ENCODE measurements at places on chromosomes 4 and X.

DNA sequence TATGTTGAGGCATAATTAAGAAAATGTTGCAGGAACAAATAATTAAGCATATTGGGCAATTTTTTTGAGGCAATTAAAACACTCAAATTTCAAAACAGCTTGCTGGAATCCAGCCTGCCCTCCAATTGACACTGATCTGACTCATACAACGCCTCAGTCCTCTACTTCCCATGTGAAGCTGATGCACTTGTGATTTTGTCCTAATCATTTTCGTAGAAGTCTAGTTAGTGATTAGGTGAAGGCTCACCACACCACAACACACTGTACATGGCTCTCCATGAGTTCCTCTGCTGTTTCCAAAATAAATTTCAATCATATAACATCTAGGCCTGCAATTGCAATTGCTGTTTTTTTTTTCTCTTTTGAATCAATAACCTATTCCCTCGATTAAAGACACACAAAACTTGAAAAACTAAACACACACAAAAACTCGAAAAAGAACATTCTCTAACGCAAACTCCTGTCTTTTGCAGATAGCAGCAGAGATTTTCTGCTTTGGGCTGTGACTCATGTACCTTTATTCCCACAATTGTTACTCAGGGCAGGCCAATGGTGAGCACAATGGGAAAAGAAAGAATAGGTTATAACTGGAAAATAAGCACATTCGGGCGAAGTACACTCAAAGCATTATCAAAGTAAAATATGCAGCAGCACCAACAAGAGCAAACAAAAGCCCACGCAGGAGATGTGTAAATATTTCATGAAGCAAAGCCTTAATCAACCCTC lies 1.7 kb downstream of the GPRIN3 start:
- no peak for DNase-seq

GRCh38 chr4:110248831-110249253 lies 50.4 kb upstream of the ELOVL6 start:
- DNase-seq: no peak

- DNase-seq: no peak
Observed at GRCh38 chrX:30690330-30690729, 37.1 kb downstream of the GK start.

DNA sequence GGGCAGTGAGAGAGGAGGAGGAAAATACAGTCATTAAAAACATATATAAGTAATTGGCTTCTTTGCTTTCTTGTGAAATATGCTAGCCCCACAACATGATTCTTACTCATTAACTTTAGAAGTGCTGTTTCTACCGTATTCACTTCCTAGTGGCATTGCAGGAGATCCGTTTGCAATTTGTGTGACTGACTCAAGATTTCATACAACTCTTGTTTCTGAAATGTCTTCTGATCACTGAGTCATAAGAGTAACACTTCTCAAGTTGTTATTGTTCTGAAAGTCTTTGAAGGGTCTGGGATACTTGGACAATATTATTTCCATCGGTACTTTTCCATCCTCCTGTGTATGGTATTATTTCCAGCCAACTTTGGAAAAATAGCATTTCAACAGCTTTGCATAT lies 310.8 kb downstream of the PACRGL start:
- DNase-seq: no peak

- no peak for DNase-seq
Observed at GRCh38 chrX:43664708-43665107, 8.6 kb downstream of the MAOA start.

DNA sequence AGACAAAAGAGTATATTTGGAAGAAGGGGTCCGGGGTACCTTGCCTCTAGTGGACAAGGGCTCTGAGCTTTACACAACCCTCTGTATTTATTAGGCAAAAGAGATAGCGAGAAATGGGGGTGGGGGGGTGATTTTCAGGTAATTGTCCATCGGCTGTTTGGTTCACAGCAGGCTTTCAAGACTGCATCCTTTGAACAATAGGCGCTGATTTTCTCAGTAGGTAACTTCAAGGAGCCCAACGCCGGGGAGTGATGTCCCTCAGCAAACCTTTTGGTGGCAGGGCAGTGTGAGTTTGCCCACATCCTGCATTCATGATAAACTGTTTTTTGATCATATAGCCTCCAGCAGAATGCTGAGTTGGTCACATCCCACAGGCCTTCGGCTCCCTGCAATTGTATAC lies 61.6 kb downstream of the KDM5C start:
- no peak for DNase-seq

DNA sequence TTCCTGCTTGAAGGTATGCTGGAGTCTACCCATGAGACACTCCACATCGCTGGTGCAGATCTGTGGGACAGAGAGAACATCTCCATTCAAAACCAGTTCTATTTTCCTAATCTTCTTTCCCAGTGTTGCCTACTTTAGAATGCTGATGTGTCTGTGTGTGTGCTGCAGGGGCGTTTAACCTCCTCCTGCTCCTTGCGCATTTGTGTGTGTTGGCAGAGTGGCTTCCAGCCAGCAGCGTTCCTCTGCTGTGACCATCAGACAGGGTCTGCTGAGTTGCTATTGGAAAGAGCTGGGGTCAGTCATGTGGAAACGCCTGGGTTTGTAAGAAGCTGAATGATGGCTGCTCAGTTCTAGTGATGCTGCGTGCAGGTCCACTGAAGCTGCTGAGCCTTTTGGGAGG lies 223.6 kb downstream of the RBMX2 start:
- DNase-seq: no peak

GRCh38 chr4:94507708-94508107 lies 56.0 kb downstream of the PDLIM5 start:
- no peak for DNase-seq

DNA sequence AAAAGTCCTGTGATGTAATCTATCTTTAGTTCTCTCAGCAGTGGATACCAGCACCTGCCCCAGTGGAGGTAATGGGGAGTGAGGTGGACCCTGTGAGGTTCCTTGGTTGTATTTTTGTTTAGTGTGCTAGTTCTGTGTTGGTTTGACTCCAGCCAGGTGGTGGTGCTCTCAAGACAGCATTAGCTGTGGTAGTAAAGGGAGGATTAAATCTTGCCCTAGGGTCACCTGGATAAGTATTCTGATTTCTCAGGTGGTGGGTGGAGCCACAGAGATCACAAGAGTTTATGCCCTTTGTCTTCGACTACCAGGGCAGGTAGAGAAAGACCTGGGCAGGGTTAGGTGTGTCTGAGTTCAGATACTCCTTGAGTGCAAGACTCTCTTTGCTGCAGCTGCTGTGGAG lies 176.3 kb upstream of the EDA2R start:
- DNase-seq: no peak

Data from left ventricle myocardium superior (tissue), 1 donor.